Activated CD4-positive, alpha-beta T cell treated with anti-CD3 and anti-CD28 coated beads, Interleukin-2, amount 10 ng/mL, durations not matched to agents 7 days and 5 days (primary cell): ENCODE measurements at places on chromosomes 11 and 22. TPM values are rescaled to one million over a fixed set of nuclear protein-coding genes. Genes with fewer than 3 reads are reported as not detected.

The NLRP6 gene
- total RNA-seq = 5.5 TPM

The TRMT2A gene
- 91.4 TPM for total RNA-seq

The RFPL1 gene
- total RNA-seq = not detected

The ZNRD2 gene
- 35.4 TPM for total RNA-seq

The ST14 gene
- not detected for total RNA-seq

The MIOX gene
- not detected for total RNA-seq

The NXPE2 gene
- not detected for total RNA-seq

The MISFA gene
- total RNA-seq = 0.67 TPM

The NEFH gene
- 0.89 TPM for total RNA-seq

The TRIM48 gene
- not detected for total RNA-seq

The OR51E2 gene
- not detected for total RNA-seq

The OR5B21 gene
- not detected for total RNA-seq

The C22orf15 gene
- total RNA-seq = 0.99 TPM

The OR51B5 gene
- total RNA-seq = not detected

The GAB4 gene
- total RNA-seq = not detected

The TSGA10IP gene
- not detected for total RNA-seq

The PVALB gene
- not detected for total RNA-seq

The FTH1 gene
- total RNA-seq = 751 TPM

The NXPE1 gene
- total RNA-seq = not detected

The INPP5J gene
- not detected for total RNA-seq

The ANKRD42 gene
- total RNA-seq = 1.8 TPM

The LIF gene
- total RNA-seq = 102 TPM

The SAA4 gene
- total RNA-seq = not detected

The SYT9 gene
- total RNA-seq = not detected

The ALG12 gene
- total RNA-seq = 28.5 TPM

The CNIH2 gene
- total RNA-seq = 2.5 TPM

The SLC22A25 gene
- not detected for total RNA-seq

The FOLH1 gene
- total RNA-seq = not detected

The OR10G7 gene
- total RNA-seq = not detected

The MTMR2 gene
- total RNA-seq = 15.2 TPM

The RFPL3 gene
- not detected for total RNA-seq

The HYLS1 gene
- total RNA-seq = 17.4 TPM

The OPCML gene
- total RNA-seq = not detected

The IFITM2 gene
- total RNA-seq = 1,733 TPM

The IGHMBP2 gene
- total RNA-seq = 28.3 TPM

The MUC6 gene
- total RNA-seq = not detected

The SORL1 gene
- 207 TPM for total RNA-seq
